ENCODE measurements at places on chromosomes 12 and 14.

GRCh38 chr14:70755655-70756054 is 53.7 kb downstream of the MAP3K9 start:
- no peak for DNase-seq
- no peaks in the 10 kb centered on the region for H3K4me1 ChIP-seq
- peaks cover 2% of the 10 kb centered on the region for H3K36me3 ChIP-seq
- H3K27me3 ChIP-seq = no peaks in the 10 kb centered on the region
- H3K27ac ChIP-seq = no peak overlapping the region

DNA sequence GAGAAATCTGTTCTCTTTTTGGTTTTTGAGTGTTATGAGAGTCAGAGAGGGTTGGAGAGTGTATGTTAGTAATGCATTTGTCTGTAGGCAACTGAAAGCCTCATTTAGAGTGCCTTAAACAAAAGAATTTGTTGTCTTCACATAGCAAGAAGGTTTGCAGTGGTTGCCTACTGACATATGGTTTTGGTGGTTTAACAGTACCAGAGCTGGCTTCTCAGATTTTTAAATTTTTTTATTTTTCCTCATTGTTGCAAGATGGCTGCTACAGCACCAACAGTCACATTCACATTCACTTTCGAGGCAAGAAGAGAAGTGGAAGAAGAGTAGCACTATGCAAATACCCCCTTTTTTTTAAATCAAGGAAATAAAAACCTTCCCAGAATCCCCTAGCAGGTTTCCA is 106.5 kb downstream of the ADCK1 start:
- no peak overlapping the region for H3K4me3 ChIP-seq
- no peaks in the 10 kb centered on the region for H3K27me3 ChIP-seq
- H3K36me3 ChIP-seq = no peaks in the 10 kb centered on the region
- H3K27ac ChIP-seq = no peak overlapping the region
- DNase-seq = no peak

DNA sequence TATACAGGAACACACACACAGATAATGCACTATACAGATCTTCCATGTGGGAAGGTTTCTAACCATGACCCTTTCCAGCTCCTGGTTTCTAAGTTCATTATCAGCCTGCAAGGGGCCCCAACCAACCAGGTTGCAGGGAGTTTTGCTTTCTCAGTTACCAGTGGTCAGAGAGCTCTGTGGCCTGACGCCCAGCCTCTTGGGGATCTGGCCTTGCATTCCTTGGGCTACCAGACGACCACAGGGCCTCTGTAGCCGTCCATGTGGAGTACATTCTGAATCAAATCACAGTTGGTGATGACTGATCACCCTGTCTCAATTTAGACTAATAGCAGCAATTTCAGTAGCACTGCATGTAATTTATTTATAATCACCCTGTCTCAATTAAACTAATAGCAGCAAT is 47.5 kb downstream of the PAH start:
- H3K4me3 ChIP-seq = no peak overlapping the region
- H3K27ac ChIP-seq = no peak overlapping the region
- DNase-seq = no peak

DNA sequence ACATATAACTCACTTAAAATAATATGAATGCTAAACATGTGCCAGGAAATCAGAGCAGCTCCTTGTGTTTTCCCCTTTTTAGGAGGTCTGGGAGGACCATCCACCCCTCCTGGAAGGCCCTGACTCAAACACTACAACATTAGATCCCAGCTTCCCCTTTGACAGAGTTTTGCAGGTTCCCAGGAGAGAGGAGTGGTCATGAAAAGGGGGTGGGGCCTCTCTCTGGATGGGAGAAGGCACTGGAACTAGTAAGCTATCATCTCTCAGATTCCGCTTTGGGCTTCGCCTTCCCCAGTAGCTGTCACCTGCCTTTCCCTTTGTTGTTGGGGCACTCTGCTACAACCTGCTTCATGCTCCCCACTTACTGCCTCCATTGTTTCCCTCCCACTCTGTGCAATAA is 149.2 kb downstream of the ZFP36L1 start:
- no peaks in the 10 kb centered on the region for H3K36me3 ChIP-seq
- DNase-seq = no peak
- no peaks in the 10 kb centered on the region for H3K4me1 ChIP-seq
- H3K27me3 ChIP-seq = no peaks in the 10 kb centered on the region
- H3K27ac ChIP-seq = no peak overlapping the region
- no peak overlapping the region for H3K4me3 ChIP-seq

DNA sequence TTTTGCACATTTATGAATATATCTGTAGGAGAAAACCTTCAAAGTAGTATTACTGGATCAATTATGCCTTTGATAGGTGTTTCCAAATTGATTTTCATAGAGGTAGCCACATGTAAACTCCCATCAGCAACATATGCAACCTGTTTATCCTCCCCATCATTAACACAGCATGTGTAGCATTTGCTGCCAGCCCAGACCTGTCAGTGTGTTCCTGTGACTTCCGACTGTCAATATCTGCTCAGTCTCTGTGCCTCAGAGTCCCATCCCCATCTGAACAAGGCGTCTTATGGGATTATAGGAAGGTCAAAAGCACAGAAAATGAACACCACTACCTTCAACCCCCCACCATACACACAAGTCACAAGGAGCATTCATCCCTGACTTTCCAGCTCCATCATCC is 9.5 kb upstream of the CAPRIN2 start:
- H3K27me3 ChIP-seq = no peaks in the 10 kb centered on the region
- no peak overlapping the region for H3K4me3 ChIP-seq
- DNase-seq = no peak

DNA sequence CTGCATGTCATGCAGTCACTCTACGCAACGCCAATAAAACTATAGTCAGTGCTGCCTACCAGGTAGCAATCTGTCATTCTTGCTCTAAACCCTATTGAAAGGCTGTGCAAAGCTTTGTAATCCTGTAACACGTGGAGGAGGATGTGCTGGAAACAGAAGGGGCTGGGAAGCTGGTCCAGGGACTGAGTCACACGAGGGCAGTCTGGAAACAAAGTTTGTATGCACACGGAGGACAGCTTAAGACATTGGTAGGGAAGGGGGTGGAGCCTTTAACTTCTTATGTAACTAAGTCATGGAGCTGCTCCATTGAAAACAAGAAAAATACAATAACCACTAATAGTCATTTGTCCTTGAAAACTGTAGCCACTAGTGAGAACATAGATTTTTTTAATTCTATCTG is 128.0 kb downstream of the BCAT1 start:
- no peak overlapping the region for H3K4me3 ChIP-seq
- H3K36me3 ChIP-seq = no peaks in the 10 kb centered on the region
- H3K27ac ChIP-seq = no peak overlapping the region
- no peak for DNase-seq
- peaks cover 6% of the 10 kb centered on the region for H3K4me1 ChIP-seq

- no peak overlapping the region for H3K4me3 ChIP-seq
- H3K36me3 ChIP-seq = no peaks in the 10 kb centered on the region
- H3K27ac ChIP-seq = no peak overlapping the region
- no peaks in the 10 kb centered on the region for H3K4me1 ChIP-seq
- H3K27me3 ChIP-seq = peaks cover 14% of the 10 kb centered on the region
- DNase-seq = no peak
Observed at GRCh38 chr12:76106631-76107030, 22.1 kb upstream of the NAP1L1 start.

DNA sequence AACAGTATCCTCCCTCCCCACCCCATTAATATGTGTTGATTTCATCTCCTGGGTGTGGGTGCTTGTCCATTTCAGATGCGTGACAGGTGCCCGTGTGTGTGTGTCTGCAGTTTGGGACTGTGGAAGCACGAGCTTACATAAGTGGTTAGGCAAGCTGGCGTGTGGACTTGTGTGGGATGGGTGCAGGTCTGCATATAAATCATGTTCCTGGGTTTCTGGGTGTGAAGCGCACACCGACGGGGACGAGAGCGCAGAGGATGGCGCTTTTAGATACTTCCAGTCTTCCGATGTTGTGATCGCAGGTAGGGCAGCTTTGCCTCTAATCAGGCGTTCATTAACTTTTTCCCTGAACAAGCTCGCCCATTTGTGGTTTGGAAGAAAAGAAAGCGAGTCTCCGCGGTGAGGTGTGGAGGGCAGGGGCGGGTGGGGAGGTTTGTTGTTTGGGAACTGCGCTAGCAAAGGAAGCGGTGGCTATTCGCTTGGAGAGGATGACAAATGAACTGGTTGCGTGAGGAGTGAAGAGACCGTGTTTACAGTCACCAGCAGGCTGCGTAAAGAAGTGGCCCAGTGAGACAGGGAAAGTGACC is 865 bp downstream of the RGS6 start:
- no peak overlapping the region for H3K27ac ChIP-seq
- H3K36me3 ChIP-seq = peaks cover 2% of the 10 kb centered on the region
- peak overlapping the region; percentile 25 for H3K4me3 ChIP-seq
- peaks cover 6% of the 10 kb centered on the region for H3K4me1 ChIP-seq

GRCh38 chr12:58443981-58444371 is 476.3 kb downstream of the LRIG3 start:
- no peaks in the 10 kb centered on the region for H3K4me1 ChIP-seq
- no peak for DNase-seq
- H3K36me3 ChIP-seq = no peaks in the 10 kb centered on the region
- H3K4me3 ChIP-seq = no peak overlapping the region
- no peaks in the 10 kb centered on the region for H3K27me3 ChIP-seq

DNA sequence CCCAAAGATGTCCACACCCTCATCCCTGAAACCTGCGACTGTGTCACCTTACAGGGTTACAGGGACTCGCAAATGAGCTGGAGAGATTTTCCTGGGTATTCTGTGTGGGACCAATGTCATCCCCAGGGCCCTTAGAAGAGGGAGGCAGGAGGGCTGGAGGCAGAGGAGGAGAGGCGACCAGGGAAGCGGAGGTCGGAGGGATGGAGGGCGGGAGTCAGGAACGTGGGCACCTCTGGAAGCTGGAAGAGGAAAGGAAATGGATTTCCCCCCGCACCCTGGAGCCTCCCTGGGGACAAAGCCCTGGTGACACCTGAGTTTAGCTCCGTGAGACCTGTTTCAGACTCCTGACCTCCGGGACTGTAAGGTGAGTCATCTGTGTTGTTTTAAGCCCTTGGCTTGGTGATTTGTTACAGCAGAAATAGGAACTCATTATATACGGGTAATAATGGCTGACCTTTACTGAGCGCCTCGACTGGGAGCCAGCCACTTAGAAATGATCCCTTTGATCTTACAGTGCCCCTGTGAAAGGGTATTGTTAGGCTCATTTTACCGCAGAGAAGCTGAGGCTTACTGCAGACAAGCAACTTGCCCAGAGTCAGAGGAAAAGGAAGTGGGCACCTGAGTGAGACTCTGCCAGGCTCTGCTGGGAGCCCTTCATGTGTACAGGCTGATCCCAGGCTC is 29.3 kb upstream of the FZD10 start:
- no peaks in the 10 kb centered on the region for H3K36me3 ChIP-seq
- no peaks in the 10 kb centered on the region for H3K4me1 ChIP-seq
- no peak overlapping the region for H3K27ac ChIP-seq

DNA sequence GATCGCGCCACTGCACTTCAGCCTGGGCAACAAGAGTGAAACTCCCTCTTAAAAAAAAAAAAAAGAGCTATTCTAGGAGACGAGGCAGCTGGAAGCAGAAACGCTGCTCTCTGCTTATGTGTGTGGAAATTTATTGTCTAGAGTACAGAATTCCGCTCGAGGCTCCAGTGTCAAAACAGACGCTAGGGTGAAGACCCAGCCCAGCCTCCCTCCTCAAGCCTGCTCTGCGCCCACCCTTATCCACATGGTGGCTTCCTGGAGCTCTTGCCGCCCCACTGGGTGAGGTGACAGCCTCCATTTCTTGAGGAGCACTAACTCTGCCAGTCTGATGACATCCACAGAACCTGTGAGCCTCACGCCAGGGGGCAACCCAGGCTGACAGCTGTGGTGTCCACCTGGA is 49.5 kb upstream of the DLK1 start:
- H3K4me3 ChIP-seq = no peak overlapping the region
- peaks cover 34% of the 10 kb centered on the region for H3K27me3 ChIP-seq
- H3K27ac ChIP-seq = no peak overlapping the region

DNA sequence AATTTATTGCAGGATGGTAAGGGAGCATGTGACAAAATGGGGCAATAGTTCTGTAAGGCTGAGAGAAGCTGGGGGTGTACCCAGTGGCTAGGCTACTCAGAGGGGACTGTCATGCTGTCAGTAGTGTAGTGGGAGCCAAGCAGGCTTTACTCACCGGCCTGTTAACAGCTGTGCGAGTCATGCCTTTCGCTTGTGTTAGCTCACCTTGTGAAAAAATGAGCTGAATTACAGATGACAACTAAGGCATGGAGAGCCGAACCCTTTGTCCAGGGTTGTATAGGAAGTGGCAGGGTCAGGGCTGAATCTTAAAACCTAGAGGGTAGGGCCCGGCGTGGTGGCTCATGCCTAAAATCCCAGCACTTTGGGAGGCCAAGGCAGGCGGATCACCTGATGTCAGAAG is 37.9 kb downstream of the SH2B3 start:
- H3K36me3 ChIP-seq = peaks cover 57% of the 10 kb centered on the region
- no peak for DNase-seq
- peak overlapping the region; percentile 96 for H3K27ac ChIP-seq
- H3K4me3 ChIP-seq = peak overlapping the region; percentile 84
- peaks cover 69% of the 10 kb centered on the region for H3K4me1 ChIP-seq

DNA sequence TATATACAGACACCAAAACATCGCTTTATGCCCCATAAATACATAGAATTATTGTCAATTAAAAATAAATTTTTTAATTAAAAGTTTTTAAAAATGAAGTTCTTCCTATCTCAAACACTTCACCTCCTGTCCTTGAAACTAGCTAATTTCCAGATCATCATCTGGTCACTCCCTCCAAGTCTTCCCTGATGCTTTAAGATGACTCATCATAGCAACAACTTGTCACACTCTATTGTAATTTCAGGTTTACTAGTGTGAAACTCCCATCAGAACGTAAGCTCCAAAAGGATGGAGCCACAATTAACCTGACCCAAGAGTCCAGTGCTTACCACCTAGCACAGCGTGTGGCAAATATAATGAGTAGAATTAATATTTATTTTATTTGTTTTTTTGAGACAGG is 16.3 kb downstream of the GXYLT1 start:
- H3K36me3 ChIP-seq = no peaks in the 10 kb centered on the region
- no peak for DNase-seq
- H3K4me3 ChIP-seq = no peak overlapping the region
- no peaks in the 10 kb centered on the region for H3K27me3 ChIP-seq
- H3K4me1 ChIP-seq = peaks cover 17% of the 10 kb centered on the region

- no peak overlapping the region for H3K4me3 ChIP-seq
- H3K27ac ChIP-seq = no peak overlapping the region
Observed at GRCh38 chr14:37673439-37673838, 78.0 kb downstream of the TTC6 start.
